ENCODE measurements at places on chromosomes 7 and 10. TPM values are rescaled to one million over a fixed set of nuclear protein-coding genes. Genes with fewer than 3 reads are reported as not detected.

The CALML3 gene
- total RNA-seq = not detected

The SLC26A5 gene
- total RNA-seq = not detected

The ADCK2 gene
- 20.0 TPM for total RNA-seq

DNA sequence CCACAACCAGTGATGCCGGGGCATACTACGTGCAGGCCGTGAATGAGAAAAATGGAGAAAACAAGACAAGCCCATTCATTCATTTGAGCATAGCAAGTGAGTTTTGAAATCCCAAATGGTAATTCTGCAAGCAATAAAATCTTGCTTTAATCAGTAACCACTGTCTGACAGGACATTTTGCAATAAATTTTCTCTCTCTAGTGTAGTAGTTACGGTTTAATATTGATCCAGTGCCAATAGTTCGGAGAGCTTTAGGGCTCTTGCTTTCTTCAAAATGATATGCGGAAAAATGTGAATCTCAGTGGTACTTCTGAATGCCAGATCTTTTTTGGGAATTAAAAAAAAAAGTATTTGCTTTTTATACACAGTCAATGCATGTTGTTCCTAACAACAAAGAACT, 520.4 kb downstream of the SDK1 start:
- no peak overlapping the region for H3K27ac ChIP-seq
- no peak for DNase-seq
- no peaks in the 10 kb centered on the region for H3K36me3 ChIP-seq
- H3K4me3 ChIP-seq = no peak overlapping the region
- peaks cover 8% of the 10 kb centered on the region for H3K27me3 ChIP-seq

- H3K27ac ChIP-seq = no peak overlapping the region
- no peaks in the 10 kb centered on the region for H3K36me3 ChIP-seq
- no peak overlapping the region for H3K4me3 ChIP-seq
Observed at GRCh38 chr7:137655804-137656203, 191.0 kb downstream of the DGKI start.
